H4 (cell line): ENCODE measurements at places on chromosomes 2 and 18. TPM values are rescaled to one million over a fixed set of nuclear protein-coding genes. Genes with fewer than 3 reads are reported as not detected.

GRCh38 chr2:50597206-50597605, 434.7 kb downstream of the NRXN1 start:
- no peak for DNase-seq

DNA sequence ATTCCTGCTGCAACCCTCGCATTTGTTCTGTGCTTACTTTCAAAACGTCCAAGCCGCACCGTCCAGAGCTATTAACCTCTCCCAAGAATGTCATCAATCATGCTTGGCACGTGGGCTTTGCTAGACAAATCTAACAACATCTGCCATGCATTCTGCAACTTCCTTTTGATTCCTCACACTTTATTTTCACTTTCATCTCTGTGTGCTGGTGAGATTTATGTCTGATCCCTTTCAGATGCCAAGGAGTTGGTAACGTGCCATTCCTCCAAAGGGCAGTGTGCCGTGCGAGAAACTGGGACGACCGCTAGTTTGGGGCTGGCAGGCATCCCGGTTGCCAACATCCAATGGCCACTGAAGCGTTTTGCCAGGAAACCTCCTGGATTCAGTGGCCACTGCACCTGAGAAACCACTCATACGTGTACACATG, 230.0 kb upstream of the PARD3B start:
- peak; percentile 61 for DNase-seq

GRCh38 chr2:85160966-85161960, 28.1 kb downstream of the TCF7L1 start:
- peak; percentile 41 for DNase-seq

DNA sequence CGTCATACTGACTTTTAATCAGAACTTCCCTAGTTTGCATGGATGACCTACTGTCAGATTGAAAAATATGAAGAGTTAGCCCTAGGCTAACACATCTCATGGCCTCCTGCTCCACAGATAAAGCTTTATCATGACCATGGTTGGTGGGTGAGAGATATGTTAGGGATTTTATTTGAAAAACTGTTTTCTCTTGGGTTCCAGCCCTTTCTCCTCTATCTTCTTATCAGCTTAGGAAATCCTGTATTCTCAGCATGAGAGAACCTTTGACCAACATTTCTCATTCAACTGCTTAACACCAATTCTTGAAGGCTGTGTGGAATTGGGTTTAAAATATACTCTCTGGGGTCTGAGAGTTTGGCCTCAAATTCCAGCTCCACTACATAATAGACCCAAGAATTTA, 1407.0 kb upstream of the CELF4 start:
- no peak for DNase-seq

The XPO1 gene
- total RNA-seq: 117 and 122 TPM in 2 replicates

The TSPYL6 gene
- not detected in 2 replicates for total RNA-seq

The LAMA3 gene
- 1.6 and 2.8 TPM in 2 replicates for total RNA-seq

The TRIM43 gene
- not detected in 2 replicates for total RNA-seq
